ENCODE measurements at places on chromosomes 3 and 15.

DNA sequence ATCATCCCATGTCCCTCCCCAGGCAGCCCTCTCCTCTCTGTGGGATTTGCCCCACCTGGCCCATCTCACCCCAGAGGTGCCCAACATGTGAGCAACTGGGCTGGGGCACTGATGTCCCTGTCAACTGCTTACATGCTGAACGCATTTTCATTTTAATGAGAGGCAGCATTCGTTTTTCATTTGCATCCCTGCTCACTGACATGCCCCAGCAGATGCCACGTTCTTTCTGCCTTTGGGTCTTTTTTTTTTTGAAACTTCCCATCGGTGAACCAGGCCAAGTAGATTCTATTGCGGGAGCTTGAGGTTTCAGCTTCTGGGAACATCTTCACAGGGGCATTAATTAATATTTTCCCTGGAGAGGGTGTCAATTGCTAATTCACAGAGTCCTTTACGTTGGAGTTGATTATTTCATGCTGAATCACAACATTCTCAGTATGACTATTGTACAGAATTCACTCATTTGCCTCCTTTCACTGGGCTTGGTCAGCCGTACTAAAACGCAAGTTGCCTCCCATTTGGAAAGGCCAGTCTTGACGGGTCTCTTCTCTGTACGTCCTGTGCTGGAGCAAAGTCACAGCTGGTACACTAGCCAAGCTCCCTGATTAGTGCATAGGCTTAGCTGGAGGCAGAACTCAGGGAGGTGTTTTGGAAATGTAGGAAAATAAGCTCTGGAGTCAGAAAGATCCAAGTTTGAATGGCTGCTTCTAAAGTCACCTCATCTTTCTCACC lies 69.8 kb downstream of the CHRNA7 start:
- DNase-seq: no peak

DNA sequence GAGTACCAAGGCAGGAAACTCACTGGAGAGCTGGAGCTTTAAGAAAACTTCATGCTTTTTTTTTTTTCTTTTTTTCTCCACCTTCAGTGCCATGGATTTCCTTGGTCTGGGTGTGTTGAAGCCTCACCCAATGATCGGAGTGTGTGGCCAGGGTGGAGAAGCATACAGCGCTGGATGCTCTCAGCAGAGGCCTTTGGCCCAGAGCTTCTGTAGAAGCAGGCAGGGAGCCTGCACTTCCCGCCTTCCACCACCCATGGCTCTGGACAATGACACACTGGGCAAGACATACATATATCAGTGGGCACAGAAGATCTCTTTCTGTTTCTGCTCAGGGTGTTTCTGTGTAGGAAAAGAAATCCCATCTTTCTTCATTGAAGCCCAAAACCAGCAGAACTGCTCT lies 55.8 kb upstream of the ACAD9 start:
- no peak for DNase-seq

- no peak for DNase-seq
Observed at GRCh38 chr15:45242289-45242688, 9.7 kb upstream of the SLC28A2 start.

DNA sequence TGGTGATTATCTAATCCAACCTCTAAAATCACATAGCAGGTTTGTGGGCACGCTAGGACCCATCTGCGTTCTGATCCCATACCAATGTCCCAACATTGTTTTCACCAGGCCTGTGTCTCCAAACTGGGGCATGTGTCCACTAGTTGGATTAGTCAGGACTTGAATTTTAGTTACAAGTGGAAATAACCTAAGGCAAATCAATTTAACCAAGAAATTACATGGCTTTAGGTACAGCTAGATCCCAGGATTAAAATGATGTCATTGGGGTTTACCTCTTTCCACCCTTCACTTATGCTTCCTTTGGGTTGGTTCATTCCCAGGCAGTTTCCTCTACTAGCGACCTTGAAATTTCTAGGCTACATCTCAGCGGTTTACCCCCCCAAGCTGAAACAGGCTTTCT lies 47.2 kb upstream of the PXYLP1 start:
- no peak for DNase-seq

DNA sequence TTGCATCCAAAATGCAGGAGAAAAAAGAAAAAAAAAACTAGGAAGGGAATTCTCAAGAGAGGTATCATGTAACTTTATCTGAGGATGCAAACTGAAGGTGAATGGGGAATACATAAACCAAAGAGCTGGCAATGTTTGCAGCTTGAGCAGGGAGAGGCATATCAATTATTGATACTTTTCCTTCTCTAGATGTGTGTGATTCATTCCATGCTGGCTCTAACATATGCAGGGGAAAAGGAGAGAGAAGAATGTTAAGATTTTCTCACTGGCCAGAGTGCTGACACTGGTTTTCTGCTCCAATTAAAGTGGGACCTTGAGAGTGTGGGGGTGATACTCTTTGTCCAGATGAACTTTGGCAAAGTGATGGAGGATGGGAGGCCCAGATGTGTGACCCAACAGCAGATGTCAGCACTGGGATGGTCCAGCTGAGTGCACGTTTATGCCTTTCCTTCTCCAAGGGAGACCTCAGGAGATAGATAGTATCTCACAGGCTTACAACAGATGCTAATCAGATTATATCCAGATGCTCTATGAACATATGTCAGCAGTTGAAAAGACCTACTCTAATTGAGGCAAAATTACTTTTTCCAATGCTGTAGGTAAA lies 50.0 kb upstream of the PSMD6 start:
- DNase-seq: no peak

GRCh38 chr3:172217877-172218276 lies 178.5 kb downstream of the FNDC3B start:
- no peak for DNase-seq

- DNase-seq: no peak
Observed at GRCh38 chr3:155504682-155505081, 211.2 kb upstream of the STRIT1 start.

GRCh38 chr3:13750215-13750614 lies 129.7 kb downstream of the WNT7A start:
- DNase-seq: no peak

GRCh38 chr15:70151462-70151861 lies 53.7 kb upstream of the TLE3 start:
- DNase-seq: no peak

- no peak for DNase-seq
Observed at GRCh38 chr15:38547255-38547997, 17.2 kb downstream of the RASGRP1 start.

DNA sequence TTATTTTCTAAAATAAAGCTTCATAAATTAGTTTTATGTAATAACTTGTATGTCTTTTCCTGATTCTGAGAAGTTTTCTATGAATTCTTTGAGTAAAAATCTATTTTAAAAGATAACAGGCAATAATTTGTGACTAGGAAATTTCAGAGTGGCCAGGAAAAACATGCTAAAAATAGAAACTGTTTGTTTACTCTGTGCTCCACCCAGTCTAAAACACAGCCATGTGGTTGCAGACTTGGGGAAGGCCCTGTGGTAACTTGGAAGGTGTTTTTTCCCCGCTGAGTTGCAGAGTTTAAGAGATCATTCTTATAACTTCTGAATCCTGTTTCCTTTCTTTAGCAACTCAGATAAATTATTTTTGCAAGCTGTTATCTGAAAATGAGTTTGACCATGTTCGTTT lies 21.9 kb downstream of the PLCL2 start:
- DNase-seq: no peak

DNA sequence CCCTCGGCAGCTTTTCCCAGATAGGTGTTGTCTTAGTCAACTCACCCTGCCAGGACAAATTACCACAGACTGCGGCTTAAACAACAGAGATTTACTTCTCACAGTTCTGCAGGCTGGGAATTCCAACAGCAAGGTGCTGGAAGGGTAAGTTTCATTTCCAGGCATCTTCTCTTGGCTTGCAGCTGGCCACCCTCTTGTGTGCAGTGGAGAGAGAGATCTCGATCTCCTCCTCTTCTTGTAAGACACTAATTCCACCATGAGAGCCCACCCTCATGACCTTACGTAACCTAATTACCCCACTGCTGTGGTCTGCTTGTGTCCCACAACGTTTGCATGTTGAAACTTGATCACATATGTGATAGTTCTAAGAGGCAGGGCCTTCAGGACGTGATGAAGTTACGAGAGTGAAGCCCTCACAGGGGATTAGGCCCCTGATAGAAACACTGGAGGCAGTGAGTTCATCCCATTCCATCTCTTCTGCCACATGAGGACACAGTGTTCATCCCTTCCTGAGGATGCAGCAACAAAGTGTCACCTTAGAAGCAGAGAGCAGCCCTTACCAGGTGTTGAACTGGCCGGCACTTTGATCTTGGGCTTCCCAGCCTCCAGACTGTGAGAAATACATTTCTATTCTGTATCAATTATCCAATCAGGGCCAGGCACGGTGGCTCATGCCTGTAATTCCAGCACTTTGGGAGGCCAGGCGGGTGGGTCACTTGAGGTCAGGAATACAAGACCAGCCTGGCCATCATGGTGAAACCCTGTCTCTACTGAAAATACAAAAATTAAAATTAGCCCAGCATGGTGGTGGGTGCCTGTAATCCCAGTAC lies 247.7 kb downstream of the PLCL2 start:
- no peak for DNase-seq

DNA sequence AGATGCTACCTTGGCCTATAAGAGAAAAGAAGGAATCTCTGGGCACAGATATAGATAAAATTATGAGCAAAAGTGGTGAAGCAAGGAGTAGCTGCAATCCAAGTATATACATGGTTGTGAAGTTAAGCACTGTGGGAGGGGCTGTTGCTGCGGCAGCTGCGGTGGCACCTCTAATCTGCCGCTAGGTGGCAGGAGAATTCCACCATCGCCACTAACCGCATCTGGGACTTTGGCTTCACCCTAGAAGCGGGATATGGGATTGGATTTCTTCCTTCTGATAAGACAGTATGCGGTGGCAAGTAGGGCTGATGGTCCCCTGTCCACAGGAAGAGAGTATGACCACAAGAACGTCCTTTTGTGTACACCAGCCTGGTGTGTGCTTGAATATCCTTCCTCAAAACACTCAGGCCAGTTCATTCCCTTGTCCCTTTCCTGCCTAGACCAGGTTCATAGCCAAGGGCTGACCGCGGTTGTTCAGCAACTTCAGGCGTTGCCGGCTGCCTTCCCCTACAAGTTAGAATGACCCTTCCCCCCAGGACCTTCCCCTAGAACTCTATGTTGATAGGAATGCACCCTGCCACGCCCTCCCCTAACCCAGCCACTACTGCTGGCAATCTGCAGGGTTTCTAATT lies 5.1 kb downstream of the MAGEL2 start:
- no peak for DNase-seq

DNA sequence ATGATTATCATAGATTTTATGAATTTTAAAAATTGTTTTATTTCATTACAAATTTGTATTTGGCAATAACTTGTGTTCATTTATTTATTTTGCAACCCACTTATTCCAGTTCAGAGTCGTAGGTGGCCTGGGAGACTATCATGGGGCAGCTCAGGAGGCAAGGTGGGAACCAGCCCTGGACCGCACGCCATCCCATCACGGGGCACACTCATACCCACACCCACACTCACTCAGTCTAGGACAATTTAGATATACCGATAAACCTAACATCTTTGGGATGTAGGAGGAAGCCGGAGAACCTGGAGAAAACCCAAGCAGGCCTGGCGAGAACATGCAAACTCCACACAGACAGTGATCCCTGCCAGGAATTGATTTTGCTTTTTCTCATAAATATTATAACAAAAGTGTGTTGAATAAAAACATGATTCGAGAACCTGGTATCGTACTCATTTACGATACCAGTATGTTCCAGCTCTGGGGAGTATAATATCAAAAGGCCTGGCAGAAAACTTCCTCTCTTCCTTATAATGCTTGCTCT lies 205.3 kb downstream of the NFKBIZ start:
- DNase-seq: no peak

DNA sequence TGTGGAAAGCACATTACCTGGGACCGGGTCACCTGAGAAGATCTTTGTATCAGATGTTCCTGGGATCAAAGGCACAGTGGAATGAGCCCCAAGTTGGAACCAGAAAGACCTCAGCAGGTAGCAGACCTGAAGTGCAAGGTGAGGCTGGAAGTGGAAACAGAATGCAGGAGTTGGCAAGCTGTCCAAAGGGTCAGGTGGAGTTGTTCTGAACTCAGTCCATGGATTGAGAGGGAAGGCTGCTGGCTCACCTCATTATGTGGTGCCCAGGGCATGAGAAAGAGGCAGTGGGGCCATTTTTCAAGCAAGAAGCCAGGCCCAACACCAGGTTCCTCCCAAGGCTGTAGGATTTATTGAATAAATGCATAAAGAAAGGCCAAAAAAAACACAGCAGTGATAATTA lies 49.3 kb downstream of the TMEM266 start:
- DNase-seq: no peak

GRCh38 chr3:149391960-149392359 lies 14.5 kb upstream of the TM4SF1 start:
- DNase-seq: no peak

DNA sequence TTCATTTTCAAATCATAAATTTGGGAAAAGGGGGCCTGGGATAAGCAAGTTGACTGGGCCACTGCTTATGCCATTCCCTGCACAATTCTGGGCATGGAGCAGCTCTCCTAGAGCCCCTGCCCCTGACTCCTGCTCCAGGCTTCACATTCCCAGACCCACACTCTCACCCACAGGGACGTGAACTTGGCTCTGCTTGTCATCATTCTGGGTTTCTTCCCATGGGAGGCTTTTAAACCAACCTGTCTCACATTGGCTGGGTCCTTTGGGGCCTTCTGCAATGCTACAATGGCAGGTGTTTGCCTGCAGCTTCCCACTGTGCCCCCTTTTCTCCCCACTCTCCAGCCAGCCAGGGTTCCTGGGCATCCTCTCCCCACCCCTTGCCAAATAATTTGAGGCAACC lies 49.1 kb downstream of the CYP19A1 start:
- DNase-seq: no peak

- no peak for DNase-seq
Observed at GRCh38 chr3:53155760-53156159, 5.2 kb upstream of the PRKCD start.

- no peak for DNase-seq
Observed at GRCh38 chr15:34769711-34770110, 14.9 kb upstream of the GJD2 start.

DNA sequence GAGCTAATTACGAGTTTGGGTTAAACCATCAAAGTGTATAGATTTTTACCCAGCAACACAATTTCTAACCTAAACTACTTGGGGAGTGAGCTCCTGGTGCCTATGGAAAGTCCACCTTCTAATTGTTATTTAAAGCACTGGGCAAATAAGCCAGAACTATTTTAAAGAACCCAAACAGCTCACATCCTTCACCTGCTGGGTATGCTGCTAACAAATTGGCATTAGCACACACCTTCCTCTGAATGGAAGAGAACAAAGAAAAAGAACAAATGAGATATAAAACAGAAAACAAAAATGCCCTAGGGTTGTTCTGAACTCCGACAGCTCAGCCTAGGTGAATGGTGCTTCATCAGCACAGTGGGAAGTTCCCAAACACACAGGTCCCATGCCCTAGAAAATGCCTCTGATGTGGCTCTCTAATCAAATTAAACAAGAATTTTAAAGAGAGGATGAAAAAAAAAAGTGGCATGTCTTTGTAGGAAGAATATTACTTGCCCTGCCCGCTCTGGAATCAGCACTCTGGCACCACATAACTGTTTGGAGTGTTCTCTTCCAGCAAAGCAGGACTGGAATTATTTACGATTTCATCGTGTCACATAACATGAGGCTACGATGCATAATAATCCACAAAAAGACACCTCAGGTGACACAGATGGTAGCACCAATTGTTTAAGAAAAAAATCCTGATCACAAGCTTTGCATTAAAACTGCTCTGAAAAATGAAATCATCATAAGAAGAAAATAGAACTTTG lies 334.4 kb downstream of the GBE1 start:
- DNase-seq: no peak

- DNase-seq: no peak
Observed at GRCh38 chr3:150005243-150006112, 34.8 kb upstream of the PFN2 start.

GRCh38 chr3:64340641-64341101 lies 115.4 kb upstream of the PRICKLE2 start:
- no peak for DNase-seq

GRCh38 chr15:82554351-82554750 lies 14.1 kb upstream of the RPS17 start:
- DNase-seq: no peak

All from stimulated activated CD8-positive, alpha-beta memory T cell treated with anti-CD3 and anti-CD28 coated beads, Interleukin-4, amount 100 ng/mL, for 1 hour (primary cell).